BE2C (cell line): ENCODE measurements at places on chromosomes 7 and 10.

- peak; percentile 32 for DNase-seq
Observed at GRCh38 chr7:86904949-86905834, 154.3 kb downstream of the ELAPOR2 start.

DNA sequence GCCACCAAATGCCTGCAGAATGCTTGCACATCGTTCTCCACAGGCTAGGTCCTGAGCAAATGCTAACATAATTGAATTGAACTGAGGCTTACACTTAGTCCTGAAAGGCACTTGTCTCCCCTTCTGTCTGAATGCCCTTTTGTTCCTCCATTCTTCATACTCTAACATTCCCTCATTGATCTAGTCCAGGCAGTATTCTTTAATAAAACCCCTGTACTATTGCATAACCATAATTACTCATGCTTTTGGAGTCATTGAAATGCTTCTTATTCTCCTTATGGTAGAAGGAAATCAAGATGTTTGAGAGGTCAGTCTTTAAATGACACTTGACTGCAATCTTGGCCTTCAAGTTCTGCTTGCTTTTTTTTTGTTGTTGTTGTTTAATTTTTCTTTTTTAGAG, 7.1 kb downstream of the PI4K2A start:
- no peak for DNase-seq

- DNase-seq: no peak
Observed at GRCh38 chr7:252981-253380, 37.0 kb upstream of the FOXL3 start.

DNA sequence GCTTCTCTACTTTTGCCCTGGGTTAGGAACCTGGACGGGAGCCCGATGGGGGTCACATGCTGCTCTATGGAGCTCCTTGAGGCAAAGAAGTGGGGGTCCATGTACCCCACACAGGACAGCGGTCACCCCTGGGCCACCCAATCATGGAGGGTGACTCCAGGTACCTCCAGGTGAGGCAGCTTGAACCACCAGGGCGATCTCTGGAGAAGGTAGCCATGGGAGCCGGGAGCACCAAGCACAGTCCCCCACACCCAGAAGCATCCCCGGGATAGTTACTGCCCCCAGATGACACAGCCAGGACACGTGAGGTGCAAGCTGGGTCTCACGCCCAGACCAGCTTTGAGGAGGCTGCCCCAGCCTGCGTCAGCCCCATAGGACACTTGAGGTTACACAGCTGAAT, 58.4 kb downstream of the C10orf143 start:
- DNase-seq: no peak

DNA sequence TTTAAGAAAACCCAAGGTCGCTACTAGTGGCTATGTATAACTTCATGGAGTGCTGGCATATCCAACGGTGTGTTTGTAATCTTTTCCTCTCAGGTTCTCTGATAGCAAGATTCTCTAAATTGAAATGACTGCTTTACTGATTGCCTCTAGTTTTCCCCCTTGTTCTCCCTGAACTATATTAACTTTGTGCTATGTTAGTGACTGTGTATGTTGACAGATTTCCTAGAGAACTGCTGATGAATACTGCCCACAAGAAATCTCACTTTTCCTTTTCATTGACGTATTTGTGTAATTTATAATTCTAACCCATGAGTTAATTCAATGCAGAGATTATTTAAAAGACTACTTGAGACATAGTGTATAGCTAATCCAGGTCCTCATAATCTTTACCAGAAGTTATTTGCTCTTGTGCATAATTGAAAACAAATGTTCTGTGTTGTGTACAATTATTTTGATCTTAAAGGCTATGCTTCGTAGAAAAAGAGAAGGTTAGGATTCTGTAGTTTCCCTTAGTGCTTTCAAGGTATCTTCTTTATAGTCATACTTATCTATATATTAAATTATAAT, 70.6 kb upstream of the GLCCI1 start:
- no peak for DNase-seq

GRCh38 chr7:147639751-147640150, 950.8 kb upstream of the C7orf33 start:
- no peak for DNase-seq

- no peak for DNase-seq
Observed at GRCh38 chr10:26093229-26093628, 123.3 kb upstream of the GAD2 start.

DNA sequence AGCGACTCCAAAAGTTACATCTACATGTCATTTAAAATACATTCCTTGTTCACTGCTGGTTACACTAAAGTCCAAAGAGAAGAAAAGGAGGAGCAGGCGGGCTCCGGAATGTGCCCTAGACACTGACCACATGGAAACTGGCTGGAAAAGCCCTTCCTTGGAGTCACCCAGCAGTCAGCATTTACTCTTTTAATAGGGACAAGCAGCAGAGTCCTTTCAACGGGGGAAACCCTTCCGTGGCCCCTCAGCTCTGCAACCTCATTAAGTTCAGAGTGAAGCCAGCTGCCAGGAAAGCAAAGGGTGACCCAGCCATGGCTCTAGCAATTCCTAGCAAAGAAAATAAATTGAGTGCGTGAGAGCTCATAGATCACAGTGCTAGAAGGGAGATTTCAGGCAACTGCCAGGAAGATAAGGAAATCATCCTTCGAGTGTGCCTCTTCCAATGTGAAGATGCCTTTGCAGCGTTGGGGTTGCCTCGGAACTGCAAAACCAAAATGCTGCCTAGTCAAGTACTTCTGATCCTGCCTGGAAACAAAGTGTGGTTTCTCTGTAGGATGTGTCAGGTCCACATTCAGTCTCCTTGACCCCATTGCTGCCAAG, 101.6 kb downstream of the SORBS1 start:
- DNase-seq: no peak

DNA sequence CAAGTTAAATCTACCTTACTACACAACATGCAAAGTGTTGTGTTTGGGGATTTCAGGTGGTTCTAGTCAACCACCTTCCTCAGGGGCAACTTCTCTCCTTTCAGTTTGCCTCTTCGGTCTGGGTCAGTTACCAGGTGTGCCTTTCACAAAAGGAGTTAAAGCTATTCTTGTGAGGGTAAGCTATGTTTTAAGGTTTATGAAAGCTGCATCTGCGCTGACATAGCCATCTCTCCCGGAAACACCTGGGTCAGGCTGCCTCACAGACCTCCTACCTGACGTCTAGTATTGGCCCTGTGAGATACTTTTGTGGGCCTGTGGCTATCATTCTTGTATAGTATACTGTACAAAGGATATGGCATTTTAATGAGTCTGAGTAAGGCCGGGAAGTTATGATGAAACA, 67.7 kb upstream of the ITGA8 start:
- no peak for DNase-seq

DNA sequence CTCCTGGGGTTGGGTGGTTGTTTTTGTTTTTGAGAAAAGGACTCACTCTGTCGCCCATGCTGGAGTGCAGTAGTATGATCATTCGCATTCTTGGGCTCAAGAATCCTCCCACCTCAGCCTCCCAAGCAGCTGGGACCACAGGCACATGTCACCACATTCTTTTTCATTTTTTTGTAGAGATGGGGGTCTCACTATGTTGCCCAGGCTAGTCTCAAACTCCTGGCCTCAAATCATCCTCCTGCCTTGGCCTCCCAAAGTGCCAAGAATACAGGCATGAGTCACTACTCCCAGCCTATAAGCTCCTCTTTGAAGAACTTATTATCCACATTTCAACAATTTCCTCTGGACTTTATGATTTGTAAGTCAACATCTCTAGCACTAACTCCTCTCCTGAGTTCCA, 102.7 kb downstream of the KMT2C start:
- no peak for DNase-seq

DNA sequence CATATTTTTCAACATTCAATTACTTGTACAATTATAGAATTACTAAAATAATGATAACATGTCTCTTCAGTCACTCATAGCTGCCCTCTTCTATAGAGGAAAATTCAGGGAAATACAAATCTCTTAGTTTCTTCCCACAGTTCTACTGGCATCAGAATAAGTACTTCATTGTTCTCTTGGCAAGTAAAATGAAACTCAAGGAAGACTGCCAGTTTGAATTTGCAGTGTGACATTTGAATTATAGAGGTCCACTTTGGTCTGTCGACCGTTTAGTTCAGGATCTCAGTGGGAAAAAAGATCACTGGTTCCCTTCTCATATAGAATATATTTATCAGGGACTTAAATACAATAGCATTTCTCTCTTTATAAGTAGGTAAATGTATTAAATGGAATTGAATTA, 114.5 kb downstream of the PON1 start:
- no peak for DNase-seq

DNA sequence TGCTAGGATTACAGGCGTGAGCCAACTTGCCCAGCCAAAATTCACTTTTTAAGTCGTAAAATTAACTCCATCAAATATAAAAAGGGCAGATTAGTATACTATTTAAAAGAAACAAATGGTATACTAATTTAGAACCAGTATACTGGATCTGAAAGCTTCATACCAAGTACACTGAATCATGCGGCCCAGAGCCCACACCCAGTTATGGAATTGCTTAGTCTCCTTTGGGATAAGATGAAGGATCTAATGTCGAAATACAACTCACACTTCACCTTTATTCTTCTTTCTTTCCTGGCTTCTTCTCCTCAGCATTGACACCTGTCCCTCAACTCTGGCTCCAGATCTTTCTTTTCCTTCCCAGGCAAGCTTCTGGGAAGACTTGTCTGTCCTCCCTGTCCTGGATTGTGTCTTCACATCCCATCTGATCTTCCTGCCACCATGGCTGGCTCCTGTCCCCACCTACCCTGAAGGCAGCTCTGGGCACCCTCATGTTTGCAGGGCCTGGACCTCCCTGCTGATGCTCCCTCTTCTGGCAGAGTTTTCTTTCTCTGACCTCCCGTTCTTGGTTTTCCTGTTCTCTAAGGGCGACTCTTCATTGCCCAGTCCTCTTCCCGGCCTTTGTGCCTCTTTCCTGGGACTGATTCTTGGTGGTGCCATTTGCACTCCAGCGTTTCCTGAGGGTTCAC, 57.8 kb upstream of the CTBP2 start:
- no peak for DNase-seq
